ENCODE measurements at places on chromosomes 3 and 15.

DNA sequence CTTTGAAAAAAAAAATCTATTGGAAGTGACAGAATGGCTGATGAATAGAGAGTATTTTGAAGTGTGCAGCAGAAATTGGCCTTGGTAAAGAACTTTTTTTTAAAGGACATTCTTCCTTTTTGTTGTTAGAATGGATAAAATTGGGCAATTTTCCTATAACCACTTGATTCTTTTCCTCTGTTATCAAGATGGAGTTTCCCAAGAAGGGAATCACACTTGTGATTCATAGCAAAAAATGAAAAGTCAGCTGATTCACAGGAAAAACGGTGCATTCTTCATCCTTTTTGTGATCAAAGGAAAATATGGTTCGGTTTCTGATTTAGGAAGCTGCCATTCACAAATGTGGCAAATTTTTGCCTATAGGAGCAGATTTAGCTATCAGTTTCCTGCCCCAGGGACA lies 486.8 kb downstream of the GBE1 start:
- no peak for DNase-seq

GRCh38 chr3:71859123-71859519 lies 74.2 kb upstream of the PROK2 start:
- DNase-seq = no peak

- no peak for DNase-seq
These were observed 217.3 kb downstream of the ZIC4 start for GRCh38 chr3:147189016-147189415.

DNA sequence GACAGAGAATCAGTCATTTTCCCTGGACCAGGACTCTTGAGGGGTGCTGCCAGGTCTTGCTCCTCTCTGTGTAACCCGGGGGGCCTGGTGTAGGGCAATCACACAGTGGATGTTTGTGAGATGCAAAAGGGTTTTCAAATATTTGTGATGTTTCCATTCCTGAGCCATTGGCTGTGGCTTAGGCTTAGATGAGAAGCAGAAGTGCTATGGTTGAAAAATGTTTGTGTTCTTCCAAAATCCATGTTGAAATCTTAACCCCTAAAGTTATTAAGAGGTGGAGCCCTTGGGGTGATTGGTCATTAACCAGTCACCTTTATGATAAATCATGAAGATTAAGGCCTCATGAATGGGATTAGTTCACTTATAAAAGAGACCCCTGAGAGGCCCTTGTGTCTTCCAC lies 36.5 kb downstream of the CORO2B start:
- DNase-seq = no peak

- no peak for DNase-seq
These were observed 4.9 kb downstream of the PRICKLE2 start for GRCh38 chr3:64220161-64220914.
